ENCODE measurements at places on chromosomes 11 and 22.

DNA sequence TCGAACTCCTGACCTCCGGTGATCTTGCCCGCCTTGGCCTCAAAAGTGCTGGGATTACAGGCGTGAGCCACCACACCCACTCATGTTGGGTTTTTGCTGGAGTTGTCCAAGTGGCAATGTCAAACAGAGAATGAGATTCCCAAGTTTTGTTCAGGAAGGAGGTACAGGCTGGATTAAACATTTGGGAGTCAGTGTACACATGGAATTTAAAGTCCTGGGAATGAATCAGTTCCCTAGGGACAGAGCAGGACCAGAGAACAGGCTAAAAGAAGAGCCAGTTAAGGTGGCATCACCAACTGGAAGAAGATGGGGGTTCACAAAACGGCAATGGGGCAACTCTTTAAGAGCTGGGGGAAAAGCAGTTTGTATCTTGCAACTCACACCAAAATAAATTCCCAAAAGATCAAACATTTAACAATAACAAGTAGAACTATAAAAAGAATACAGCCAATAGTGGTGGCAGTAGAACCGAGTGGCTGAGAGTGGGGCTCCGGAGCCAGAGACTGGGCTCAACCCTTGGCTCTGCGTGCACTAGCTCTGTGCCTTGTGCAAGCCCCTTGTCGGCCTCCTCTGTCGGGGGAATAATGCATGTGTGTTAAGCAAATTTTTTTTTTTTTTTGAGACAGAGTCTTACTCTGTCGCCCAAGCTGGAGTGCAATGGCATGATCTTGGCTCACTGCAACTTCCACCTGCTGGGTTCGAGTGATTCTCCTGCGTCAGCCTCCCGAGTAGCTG lies 33.8 kb upstream of the CTSD start:
- DNase-seq = no peak

DNA sequence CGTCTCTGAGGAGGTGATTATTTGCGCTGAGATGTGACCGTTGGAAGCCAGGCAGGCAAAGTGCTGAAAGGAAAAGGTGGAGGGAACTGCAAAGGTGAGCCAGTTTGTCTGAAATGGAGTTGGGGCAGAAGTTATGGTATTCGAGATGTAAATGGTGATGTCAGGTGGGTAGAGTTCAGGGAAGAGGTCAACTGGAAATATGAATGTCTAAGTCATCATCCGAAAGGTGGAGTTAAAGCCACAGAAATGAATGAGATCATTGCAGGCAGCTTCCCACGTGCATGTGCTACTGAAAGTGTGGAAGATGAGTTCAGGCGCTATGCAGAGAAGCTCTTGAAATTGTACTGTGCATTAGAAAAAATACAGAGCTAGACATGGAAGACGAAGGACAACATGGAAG lies 2.2 kb upstream of the BPIFC start:
- DNase-seq = no peak

DNA sequence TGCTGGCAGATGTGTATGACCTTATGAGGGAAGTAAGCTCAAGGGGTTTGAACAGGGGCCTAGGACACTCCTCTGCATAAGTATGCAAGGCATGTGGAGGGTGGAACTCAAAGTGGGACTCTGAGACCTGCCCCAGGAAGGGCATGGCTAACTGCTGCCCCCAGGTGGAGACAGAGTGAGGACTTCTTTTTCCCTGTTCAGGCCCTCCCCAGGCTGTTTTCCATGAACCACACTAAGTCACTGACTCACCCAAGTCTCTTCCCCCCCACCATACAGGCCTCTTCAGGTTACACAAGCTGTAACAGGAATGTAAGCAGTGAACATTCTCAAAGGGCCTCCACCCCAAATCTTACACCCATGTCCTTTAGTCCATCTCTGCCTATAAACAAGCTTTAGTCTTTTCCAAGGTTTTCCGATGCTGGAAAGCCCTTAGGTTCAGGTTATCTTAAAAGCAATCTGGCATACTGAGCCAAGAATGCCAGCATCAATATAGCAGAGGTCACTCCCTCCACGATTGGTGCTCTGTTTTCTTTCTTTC lies 13.1 kb downstream of the EEF1G start:
- no peak for DNase-seq

DNA sequence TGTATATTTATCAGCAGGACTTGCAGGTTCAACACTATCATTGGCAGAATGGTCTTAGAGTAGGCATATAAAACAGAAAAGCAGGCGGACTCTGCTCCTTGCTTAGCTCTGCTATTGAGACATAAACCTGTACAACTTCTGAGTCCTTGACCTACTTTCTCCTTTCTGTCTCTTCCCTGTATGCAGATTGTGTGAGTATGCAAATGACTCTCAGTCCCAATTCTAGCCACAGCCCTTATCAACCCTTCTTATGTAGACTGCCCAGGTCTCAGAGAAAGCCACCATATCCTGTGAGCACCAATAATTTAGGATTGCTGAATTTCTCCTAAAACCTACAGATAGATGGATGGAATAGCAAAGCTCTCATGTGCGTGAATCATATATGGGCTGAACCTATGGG lies 367.6 kb upstream of the DDI1 start:
- DNase-seq = no peak

- no peak for DNase-seq
These were observed 288.3 kb upstream of the ANO3 start for GRCh38 chr11:26043665-26044064.

DNA sequence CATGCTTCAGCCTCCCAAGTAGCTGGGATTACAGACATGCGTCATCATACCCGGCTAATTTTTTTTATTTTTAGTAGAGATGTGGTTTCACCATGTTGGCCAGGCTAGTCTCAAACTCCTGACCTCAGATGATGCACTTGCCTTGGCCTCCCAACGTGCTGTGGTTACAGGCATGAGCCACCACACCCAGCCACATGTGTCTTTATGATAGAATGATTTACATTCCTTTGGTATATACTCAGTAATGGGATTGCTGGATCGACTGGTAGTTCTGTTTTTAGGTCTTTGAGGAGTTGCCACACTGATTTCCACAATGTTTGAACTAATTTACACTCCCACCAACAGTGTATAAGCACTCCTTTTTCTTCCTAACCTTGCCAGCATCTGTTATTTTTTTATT lies 276.2 kb downstream of the METTL15 start:
- no peak for DNase-seq

GRCh38 chr11:10450462-10451425 lies 4.3 kb upstream of the AMPD3 start:
- DNase-seq = no peak

- DNase-seq = no peak
These were observed 328.3 kb downstream of the TBC1D22A start for GRCh38 chr22:47090591-47091245.

GRCh38 chr22:50001388-50002231 lies 11.0 kb downstream of the IL17REL start:
- no peak for DNase-seq

- no peak for DNase-seq
These were observed 20.7 kb upstream of the TPBGL start for GRCh38 chr11:75219869-75220268.

DNA sequence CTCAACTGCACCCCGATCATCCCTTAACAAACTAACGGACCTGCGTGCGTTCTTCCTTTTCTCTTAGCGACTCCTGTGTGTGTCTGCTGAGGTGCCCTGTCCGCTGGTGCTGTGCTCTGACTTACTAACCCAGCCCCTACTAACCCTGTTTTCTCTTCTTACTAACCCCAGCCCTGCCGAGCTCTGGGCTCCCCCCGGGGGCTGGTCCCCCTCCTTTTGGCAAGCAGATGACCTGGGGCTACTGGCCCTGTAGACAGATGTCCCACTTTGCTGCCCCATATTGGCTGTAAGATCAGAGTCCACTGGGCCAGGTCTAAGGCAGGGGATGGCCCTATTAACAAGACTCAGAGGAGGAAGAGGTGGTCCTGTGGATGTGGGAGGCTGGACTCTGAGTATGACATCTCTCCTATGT lies 14.7 kb downstream of the MIAT start:
- DNase-seq = no peak

DNA sequence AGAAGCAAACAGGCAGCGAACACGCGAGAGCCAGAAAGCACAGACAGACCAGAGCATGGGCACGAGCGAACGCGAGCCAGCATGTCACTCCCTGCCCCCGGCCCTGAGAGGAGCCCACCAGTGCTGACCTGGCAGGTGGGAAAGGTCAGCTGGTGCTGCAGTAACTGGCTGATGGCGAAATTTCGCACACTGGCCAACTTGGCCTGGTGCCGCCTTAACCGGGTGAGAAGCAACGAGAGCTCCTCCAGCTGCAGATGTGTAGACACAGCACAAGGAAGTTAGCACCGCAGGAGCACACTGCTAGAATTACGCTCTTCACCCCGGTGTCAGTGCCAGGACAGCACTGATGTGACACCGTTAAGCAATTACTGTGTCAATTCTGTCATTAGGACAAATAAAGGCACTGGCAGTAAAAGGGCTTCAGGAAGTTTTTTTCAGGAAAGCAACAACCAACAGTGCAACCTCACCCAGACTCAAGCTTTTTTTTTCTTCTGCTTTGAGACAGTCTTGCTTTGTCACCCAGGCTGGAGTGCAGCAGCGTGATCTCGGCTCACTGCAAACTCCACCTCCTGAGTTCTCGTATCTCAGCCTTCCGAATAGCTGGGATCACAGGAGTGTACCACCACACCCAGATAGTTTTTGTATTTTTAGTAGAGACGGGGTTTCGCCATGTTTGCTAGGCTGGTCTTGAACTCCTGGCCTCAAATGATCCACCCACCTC lies 76.8 kb downstream of the C11orf58 start:
- DNase-seq = no peak

GRCh38 chr11:128658502-128658901 lies 35.4 kb upstream of the FLI1 start:
- no peak for DNase-seq

GRCh38 chr11:7833527-7833926 lies 36.8 kb upstream of the OR5P2 start:
- no peak for DNase-seq

- DNase-seq = no peak
These were observed 20.1 kb downstream of the ST14 start for GRCh38 chr11:130179396-130180306.

DNA sequence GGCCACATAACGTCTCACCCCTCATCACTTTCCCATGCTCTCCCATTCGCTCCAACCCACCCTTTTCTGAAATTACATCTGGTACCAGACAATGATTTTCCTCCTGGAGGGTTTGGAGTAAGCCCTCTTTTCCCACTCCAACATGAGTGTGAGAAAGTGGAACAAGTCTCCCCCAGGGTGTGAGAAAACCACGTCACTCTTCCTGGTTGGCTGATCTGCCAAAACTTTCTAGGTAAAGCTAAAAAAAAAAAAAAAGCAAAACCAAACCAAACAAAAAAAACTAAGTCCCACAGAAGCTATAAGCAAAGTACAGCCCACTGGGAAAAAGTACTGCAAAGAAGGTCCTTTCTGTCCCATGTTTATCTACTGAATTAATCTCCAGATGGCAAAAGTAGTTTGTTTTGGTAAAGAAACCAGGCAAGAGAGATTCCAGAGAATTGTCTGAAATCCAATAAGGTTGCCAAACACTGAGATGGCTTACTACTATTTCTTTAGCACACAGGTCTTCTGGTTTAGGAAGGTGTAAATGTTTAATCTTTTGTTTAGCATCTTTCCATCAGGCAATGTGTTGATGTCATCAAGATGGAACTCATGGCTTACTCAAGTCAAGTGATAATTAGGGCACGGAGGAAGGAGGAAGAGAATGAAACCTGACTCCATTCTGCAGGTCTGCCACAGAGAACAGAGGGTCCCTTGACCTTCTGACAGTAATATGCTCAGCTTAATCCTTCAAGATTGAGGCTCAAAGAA lies 395.6 kb downstream of the LARGE1 start:
- no peak for DNase-seq

GRCh38 chr11:67349928-67350465 lies 3.3 kb downstream of the POLD4 start:
- no peak for DNase-seq

DNA sequence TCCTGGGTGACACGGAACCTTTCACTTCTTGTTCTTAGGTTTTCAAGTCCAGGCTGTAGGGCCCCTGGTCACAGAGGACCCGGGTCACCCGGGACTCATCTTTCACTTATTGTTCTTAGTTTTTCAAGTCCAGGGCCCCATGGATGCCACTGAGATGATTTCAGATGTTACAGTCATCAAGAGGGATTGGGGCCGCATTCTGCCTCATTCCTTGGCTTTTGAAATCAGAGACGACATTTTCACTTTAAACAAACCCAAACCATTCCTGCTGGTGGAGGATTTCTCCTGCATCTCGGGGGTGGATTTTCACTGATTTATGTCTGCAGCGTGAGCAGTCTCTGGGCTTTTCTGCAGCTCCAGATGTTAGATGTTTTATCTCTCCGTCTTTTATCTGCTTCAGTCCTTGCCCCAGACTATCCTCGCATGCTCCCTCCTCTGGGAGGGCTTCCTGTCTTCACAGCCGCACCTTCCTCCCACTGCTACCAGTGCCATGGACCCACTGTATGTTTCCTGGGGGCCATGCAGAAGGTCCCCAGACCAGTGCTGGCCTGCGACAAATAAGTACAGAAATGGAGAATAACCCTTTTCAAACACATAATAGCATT lies 27.4 kb downstream of the FBLN1 start:
- no peak for DNase-seq

GRCh38 chr22:44425694-44426045 lies 72.4 kb downstream of the RTL6 start:
- no peak for DNase-seq

- no peak for DNase-seq
These were observed 12.5 kb upstream of the CSF2RB start for GRCh38 chr22:36900880-36901279.

DNA sequence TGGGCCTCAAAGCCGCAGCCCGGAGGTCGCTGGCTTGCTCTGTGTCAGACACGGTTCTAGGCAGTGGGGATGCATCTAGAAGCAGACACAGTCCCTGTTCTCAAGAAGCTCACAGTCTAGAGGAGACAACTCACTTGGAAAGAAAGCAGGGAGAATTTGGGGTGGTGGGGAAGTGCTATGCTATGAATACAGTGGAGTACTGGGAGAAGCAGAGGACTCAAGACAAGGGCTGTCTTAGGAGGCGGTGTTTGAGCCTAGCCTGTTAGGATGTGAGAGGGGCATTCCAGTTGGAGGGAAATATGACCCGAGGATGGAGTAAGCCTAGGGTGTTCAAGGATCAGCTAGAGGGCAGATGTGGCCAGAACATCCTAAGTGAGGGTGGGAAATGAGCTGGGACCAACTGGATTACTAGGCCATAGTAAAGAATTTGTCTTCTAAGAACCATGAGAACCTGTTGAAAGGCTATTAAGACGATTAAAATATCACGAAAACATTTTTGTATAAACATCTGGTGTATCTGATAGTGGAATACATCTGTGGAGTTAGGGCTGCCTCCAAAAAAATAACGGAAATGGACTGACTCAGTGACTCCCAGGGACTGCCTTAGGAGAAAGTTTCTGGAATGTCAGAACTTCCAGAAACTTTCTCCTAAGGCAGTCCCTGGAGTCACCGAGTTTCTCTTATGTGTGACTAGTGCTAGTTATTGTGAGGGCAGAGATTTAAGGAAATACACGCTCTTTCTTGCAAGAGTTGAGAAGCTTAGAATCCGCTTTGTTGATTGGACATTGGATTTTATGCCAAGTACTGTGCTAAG lies 1.1 kb upstream of the PITPNB start:
- no peak for DNase-seq

DNA sequence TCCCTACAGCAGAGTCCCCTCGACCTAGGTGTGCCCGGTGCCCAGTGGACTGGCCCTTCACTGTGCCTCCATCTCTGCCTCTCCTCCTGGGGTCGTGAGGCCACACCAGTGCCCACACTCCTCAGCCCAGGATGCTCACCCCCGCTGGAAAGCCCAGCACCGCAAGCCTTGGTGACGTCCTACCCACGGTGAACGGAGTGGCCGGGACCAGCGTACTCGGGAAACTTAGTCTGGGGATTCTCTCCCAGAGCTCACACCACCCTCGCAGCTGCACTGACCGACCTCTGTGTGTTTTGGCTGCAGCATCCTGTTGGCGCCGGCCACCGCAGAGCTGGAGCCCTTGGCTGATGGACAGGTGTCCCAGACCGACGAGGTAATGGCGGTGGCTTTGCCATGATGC lies 35.5 kb upstream of the KRTAP5-7 start:
- no peak for DNase-seq

All from activated CD4-positive, alpha-beta T cell treated with anti-CD3 and anti-CD28 coated beads for 24 hours (primary cell).